ENCODE measurements at places on chromosomes 2 and 18.
A peak's percentile ranks its signal among the peaks of the same experiment; 100 is the strongest.

GRCh38 chr2:27010139-27010538, 22.6 kb upstream of the TMEM214 start:
- DNase-seq = no peak

DNA sequence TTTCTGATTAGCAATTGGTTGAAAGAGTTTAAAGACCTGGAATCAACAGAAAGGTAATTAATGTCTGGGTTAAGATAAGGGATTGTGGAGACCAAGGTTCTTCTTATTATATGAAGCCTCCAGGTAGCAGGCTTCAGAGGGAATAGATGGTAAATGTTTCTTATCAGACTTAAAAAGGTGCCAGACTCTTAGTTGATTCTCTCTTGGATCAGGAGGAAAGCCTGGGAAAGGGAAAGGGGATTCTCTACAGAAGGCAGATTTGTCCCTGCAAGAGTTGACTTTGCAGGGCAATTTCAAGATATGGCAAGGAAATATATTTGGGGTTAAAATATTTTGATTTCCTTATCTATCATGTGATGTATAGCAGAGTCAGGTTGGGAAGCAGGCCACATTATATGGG, 153.1 kb upstream of the ARL4C start:
- no peak for DNase-seq

DNA sequence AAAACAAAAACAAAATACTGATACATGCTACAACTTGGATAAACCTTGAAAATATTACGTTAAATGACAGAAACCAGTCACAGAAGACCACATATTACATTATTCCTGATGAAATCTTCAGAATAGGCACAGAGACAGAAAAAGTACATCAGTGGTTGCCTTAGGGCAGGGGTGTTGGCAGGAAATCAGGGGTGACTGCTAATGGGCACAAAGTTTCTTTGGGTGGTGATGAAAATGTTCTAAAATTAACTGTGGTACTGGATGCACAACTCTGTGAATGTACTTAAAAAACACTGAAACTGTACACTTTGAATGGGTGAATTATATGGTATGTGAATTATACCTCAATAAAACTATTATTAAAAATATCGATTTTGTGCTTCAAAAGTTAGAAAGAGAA, 16.6 kb downstream of the NCKAP1 start:
- DNase-seq = no peak

GRCh38 chr2:143290221-143290620, 161.0 kb downstream of the ARHGAP15 start:
- no peak for DNase-seq

- no peak for DNase-seq
Observed at GRCh38 chr2:28463893-28464292, 32.0 kb upstream of the PLB1 start.

GRCh38 chr18:13611142-13611600, 115.2 kb downstream of the FAM210A start:
- DNase-seq = no peak

DNA sequence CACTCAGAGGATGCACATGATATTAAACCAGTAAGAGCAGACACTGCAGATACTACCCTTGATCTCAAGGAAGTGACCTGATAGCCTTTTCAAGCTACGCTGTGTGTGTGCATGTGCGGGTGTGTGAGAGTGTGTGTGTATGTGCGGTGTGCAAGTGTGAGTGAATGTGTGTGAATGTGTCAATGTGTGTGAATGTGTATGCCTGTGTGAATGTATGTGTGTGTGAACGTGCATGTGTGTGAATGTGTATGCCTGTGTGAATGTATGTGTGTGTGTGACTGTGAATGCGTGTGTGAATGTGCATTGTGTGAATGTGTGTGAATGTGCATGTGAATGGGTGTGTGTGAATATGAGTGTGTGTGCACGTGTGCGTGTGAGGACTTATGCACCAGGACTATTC, 53.8 kb downstream of the KCNG2 start:
- DNase-seq = no peak

GRCh38 chr2:154489266-154489858, 209.1 kb upstream of the KCNJ3 start:
- no peak for DNase-seq

- peak; percentile 28 for DNase-seq
Observed at GRCh38 chr2:85132834-85133637, at the start of gene TCF7L1. Gene TCF7L1 (plus strand): TSS chr2:85133392. CDS start chr2:85133685, 293 bp downstream.

DNA sequence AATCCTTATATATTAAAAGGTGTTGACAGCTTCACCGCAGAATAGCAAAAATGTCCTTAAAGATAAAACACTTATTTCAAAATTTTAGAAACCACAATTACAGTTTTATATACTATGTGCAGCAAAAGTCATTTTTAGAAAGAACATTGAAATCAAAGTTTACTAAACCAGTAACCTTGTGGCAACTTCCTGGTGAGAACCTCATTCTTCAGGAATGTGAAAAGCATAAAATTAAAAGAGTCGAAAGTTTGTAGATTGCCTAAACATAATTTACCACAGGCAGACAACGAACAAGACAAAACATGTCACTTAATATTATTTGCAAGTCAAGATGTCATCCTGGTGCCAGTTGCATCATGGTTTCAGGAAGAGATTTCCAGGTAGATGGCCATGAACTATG, 108.3 kb upstream of the NRP2 start:
- DNase-seq = no peak

- DNase-seq = no peak
Observed at GRCh38 chr2:96762529-96763311, 2.0 kb downstream of the CNNM4 start.

DNA sequence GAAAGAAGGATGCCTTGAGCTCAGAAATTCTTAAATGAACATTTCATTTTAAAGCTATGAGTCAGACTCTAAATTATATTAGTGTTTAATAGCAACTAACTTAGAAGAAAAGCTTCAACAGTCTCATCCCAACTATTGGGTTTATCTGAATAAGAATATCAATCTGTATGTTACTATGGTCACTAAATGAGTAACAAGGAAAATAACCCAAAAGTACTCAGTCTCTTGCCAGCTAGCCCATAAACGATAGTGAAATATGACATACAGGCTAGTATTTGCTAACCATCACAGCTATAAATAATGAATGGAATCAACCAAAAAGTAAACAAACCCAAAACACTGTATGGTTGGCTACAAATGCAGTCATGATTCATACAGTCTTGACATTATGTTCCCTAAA, 174.9 kb downstream of the RAB3GAP1 start:
- no peak for DNase-seq

DNA sequence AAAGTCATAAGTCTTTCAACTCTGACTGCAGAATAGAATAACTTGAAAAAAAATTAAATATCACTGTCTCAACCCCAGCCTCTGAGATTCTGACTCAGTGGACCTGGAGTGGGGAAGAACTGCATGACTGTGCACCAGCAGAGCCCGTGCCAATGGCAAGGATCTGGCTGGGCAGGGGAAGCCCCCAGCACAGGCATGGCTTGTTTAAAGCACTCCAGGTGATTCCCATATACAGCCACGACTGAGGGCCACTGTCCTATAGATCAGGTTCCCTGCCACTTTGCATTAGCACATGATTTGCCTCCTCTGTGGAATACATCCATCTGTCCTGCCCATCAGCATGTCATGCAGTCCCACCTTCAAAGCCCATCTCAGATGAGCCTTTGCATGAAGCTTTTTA, 45.9 kb upstream of the NCK2 start:
- DNase-seq = no peak

DNA sequence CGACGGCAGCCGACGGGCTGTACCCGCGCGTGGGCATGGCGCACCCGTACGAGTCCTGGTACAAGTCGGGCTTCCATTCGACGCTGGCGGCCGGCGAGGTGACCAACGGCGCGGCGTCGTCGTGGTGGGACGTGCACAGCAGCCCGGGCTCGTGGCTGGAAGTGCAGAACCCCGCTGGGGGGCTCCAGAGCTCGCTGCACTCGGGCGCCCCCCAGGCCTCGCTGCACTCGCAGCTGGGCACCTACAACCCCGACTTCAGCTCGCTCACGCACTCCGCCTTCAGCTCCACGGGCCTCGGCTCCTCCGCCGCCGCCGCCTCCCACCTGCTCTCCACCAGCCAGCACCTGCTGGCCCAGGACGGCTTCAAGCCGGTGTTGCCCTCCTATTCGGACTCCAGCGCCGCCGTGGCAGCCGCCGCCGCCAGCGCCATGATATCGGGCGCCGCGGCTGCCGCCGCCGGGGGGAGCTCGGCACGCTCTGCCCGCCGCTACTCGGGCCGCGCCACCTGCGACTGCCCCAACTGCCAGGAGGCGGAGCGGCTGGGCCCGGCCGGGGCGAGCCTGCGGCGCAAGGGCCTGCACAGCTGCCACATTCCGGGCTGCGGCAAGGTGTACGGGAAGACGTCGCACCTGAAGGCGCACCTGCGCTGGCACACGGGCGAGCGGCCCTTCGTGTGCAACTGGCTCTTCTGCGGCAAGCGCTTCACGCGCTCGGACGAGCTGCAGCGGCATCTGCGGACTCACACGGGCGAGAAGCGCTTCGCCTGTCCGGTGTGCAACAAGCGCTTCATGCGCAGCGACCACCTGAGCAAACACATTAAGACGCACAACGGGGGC, 2.0 kb downstream of the SP9 start:
- no peak for DNase-seq

- DNase-seq = no peak
Observed at GRCh38 chr2:11234309-11234708, 79.0 kb downstream of the SLC66A3 start.

DNA sequence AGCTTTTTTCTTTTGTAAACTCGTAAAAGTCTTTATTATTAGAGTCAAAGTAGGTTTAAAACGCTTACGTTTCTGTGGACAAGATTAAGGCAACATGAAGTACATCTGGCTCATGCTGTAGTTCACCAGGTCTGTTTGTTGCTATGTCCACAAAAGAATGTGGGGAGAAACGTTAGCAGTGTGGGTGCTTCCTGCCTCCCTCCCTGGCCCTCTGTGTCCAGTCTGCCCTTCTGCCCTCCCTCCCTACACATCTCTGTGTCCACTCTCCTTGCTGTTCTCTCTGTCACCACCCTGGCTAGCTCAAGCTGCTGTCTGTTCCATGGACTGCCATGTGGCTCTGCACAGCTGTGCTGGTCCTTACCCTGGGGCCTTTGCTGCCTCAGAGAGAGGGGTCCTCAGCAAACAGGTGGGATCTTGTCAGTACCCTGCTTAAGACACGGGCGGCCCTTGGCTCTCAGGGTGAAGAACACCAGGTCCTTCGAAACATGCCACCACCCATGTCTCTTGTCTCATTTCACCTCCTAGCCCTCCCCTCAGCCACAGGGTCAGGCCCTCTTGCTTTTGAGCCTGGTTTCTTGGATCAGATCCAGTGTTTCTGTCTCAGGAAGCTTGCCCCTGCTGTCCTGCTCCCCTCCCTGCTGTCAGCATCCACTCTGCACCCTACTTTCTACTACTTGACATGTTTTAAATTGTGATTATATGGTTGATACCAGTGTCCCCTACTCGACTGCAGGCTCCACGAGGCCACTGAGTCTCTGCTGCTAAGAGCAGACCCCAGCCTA, 79.2 kb downstream of the LIMS1 start:
- no peak for DNase-seq

DNA sequence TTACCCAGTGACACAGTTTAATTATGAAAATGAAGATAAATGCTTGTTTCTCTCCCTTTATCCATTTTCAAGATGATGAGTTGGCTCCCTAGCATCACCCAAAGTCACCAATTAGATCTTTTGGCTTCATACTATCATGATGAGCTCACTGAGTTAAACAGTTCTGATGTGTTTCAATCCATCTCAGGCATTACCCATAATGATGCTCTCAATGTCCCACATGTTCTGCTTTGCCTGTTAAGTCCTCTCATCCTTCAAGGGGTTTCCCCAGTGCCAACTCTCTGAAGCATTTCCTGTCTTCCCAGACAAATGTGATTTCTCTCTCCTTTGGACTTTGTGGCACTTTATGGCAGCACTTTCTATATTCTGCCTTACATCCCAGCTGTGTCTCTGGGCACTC, 92.6 kb downstream of the EPB41L3 start:
- DNase-seq = no peak

GRCh38 chr2:24708537-24709152, 84.5 kb downstream of the PTRHD1 start:
- no peak for DNase-seq

DNA sequence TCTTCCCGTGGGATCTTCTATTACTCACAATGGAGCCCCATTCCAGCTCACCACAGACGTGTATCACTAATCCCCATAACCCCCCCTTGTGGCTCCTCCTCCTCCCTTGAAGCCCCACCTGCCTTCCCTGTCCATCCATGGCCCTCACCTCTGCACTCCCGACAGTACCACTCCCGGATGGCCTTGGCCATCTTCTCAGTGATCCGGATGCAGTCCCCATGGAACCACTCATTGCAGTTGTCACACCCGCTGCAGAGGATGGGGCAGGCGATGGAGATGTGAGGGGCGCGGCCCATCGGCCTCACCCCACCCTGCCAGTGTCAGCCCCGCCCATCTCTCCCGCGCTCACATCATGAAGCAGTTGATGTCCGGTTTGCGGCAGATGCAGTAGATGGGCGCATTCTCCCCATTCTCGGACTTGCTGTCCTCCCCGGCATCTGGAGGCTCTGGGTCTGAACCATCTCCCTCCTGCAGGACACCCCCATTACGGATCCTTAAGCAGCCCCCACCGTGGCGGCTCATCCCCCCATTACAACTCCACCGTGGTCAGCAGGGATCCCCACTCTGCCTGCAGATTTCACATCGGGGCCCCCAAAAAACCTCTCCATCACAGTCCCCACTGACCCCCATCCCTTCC, 983 bp downstream of the CXXC1 start:
- no peak for DNase-seq

- DNase-seq = no peak
Observed at GRCh38 chr2:8454797-8455196, 227.1 kb upstream of the ID2 start.

DNA sequence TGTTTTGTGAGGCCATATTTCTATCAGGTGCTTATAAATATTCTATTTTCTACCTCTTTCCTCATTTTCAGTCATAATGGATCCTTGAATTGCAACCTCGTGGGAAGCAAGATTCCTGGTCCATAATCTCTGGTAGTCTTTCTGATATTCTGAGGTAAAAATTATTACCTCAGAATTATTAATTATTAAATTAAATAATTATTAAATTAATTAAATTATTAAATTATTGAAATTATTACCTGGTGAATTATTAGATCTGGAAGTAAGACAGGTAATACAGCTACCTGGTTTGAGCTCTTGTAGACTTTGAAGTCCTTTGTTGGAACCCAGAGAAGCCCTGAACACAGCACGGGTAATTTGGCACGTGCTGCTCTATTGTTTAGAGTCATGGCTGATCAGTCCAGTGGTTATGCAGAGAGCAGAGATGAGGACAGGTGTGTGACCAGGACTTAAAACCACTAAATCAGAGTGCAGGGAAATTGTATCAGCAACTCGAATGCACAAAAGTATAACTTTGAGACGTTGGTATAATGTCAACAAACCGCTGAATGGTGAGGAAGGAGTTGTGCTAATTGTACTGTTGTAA, 46.8 kb upstream of the PTPRM start:
- DNase-seq = no peak

GRCh38 chr2:220277445-220277975, 650.1 kb downstream of the SLC4A3 start:
- no peak for DNase-seq

GRCh38 chr18:33578518-33579348, 714 bp downstream of the ASXL3 start:
- DNase-seq = no peak

- DNase-seq = no peak
Observed at GRCh38 chr2:102489646-102490045, 16.6 kb downstream of the SLC9A4 start.

- no peak for DNase-seq
Observed at GRCh38 chr18:41338341-41338740, 616.7 kb upstream of the PIK3C3 start.
